ENCODE measurements at places on chromosomes 13 and 19. TPM values are rescaled to one million over a fixed set of nuclear protein-coding genes. Genes with fewer than 3 reads are reported as not detected.

The WASF3 gene
- 12.2 TPM for total RNA-seq

The RASL11A gene
- 55.6 TPM for total RNA-seq

The SOX1 gene
- total RNA-seq: not detected

The FPR3 gene
- not detected for total RNA-seq

Data from smooth muscle cell of trachea (primary cell).